Vagina (tissue), 2 donors: ENCODE measurements at places on chromosomes 3 and 15.

DNA sequence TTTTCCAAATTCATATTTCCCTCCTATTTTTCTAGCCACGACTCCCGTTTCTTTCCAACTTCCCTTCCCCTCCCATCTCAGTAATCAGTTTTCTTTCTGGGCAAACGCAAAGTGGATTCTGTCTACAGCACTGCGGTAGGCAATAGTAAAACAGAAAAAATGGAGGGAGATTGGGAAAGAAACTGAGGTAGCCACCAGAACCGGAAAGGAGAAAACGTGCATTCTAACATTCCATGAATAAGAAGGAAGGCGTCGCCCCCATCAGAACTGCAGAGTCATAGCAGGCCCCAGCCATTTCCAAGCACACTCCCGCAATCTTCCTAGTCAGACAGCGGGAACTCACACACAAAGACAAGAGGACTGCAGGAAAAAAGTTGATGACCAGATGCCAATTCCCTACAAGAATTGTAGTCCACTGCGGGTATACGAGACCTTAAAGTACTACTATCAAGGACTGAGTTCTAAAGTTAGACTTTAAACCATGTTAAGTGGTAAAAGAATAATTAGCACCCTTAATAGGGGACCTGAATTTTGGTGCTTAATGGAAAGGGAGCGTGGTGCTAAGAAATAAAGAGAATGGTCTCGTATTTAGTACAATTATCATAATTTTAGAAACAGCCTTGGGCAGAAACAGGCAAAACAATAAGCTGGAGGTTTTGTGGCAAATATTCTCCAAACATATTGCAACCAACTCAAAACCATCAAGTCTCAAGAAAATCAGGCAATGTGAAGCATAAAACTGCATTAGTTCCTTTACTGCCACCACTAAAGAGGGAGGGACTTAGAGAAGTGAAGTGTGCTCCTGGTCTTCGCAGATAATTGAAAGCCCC, 1.4 kb downstream of the PFN2 start:
- DNase-seq = no peak

- no peak for DNase-seq
These were observed 18.5 kb downstream of the GRAMD2A start for GRCh38 chr15:72178976-72179585.

DNA sequence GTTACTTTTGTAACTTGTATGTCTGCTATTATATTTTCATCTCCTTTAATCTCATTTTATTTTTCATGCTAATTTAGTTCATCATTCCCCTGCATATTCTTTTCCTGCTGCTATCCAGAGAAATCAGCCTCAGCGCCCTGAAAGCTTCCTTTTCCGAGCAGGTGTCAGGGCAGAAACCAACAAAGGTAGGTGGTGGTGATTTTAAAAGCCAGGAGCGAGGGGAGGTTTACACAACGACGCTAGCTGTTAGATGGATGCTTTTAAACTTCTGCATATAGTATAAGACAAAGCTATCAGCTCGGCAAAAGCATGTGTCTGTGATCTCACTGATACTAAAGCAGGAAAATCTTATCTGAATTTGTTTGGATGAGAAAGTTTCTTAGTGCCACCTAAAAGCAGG, 75.0 kb downstream of the LRCH3 start:
- DNase-seq = no peak

DNA sequence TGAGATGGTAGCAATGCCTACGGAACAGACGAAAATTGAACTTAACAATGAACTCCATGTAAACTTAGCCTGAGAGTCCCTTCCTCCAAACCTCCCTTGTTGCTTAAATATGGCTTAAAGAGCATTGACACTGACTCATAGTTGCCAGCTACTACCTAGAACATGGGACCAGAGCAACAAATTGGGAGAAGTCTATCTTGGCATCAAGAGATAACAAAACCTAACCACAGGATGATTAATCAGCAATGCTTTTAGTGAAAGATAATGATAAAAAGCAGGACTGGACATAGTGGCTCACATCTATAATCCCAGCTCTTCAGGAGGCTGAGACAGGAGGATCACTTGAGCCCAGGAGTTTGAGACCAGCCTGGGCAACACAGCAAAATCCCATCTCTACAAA, 117.8 kb upstream of the MNS1 start:
- no peak for DNase-seq

DNA sequence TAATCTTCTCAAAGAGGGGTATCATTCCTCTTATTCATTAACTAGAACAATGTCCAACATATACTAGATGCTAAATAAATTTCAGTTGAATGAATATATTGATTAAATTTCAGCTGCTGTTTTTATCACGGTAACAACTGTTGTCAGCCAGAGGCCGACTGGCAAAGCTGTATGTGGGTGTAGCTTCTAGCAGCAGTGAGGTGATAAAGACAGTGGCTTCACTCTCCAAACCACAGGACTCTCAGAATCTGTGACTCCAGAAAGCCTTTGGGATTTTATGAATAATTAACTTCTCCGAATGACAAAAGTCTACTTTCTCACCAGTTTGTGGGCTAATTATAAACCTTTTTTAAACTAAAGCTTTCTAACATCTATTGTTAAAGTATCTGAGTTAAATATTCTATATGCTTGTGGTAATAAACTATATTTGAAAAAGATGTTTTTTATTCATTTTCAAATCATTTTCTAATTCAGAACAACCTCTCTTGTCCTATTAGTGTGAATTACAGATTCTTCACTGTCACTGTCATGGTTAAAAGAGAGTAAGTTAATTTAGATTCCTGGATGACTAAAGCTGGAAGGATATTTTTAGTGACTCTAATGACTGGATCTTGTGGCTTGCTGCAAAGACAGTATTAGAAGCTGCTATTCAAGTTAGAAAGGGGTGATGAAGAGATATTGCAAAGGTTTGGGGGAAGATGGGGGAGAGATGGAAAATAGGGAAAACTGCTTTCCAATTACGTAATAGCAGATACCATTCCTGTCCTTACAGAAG, 796.4 kb upstream of the ARPP21 start:
- DNase-seq = no peak

- no peak for DNase-seq
These were observed 3.2 kb downstream of the SHF start for GRCh38 chr15:45184562-45185041.

GRCh38 chr15:49864251-49864650, 243.4 kb downstream of the DTWD1 start:
- DNase-seq = no peak

DNA sequence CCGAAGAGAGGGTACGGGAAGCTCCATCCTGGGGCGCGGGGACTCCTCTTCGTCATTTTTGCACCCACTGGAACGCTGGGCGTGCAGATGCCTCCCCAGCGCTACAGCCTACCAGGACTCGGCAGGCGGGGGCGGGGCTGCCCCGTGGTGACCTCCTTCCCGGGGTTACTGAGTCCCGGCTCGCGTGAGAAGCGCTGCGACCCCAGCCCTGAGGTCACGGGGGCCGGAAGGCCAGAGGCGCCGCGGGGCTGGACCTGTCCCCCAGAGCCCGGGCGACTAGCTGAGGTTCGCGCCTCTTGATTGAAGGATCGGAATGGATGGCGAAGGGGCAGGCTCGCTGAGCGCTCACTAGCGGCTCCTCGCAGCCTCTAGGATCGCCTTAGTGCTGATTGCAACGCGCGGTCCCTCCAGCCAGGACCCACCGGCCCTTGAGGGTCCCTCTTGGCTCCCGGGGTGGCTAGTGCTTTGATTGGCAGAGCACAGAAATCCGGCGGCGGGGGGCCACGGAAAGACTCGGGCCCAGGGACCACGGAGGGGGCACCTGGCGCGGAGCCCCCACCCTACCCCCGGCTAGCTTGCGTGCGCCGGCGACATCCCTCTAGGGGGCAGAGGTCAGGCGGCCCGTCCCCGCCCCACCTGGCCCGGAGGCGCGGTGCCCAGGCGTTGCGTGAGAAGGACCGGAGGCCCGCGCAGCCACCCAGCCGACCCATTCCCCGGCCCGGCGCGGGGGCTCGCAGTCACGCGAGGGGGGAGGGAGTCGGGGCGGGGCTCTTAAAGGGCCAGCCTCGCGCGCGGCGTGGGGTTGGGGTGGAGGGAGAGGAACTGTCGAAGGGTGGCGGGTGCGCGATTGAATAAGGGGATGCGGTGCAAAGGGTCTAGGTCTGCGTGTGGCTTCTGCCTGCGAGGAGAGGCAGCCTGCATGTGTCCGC, 781 bp upstream of the CYP1A1 start:
- no peak for DNase-seq

DNA sequence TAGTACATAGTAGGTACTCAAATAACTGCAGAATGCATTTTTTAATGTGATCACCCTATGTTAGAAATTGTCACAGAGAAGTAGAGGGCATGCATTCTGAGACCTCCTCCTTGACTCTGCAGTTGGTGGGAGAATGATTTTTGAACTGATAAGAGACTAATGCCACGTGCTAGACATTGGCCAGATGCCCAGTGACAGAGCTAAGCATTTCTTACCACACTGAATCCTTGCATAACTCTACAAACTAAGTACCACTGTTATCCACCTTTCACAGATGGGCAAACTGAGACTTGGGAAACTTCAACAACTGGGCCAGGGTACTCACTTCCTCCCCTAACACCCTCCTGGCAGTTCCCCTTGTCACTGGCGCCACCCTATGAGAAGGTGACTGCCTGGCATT, 33.5 kb upstream of the SPATA12 start:
- no peak for DNase-seq

DNA sequence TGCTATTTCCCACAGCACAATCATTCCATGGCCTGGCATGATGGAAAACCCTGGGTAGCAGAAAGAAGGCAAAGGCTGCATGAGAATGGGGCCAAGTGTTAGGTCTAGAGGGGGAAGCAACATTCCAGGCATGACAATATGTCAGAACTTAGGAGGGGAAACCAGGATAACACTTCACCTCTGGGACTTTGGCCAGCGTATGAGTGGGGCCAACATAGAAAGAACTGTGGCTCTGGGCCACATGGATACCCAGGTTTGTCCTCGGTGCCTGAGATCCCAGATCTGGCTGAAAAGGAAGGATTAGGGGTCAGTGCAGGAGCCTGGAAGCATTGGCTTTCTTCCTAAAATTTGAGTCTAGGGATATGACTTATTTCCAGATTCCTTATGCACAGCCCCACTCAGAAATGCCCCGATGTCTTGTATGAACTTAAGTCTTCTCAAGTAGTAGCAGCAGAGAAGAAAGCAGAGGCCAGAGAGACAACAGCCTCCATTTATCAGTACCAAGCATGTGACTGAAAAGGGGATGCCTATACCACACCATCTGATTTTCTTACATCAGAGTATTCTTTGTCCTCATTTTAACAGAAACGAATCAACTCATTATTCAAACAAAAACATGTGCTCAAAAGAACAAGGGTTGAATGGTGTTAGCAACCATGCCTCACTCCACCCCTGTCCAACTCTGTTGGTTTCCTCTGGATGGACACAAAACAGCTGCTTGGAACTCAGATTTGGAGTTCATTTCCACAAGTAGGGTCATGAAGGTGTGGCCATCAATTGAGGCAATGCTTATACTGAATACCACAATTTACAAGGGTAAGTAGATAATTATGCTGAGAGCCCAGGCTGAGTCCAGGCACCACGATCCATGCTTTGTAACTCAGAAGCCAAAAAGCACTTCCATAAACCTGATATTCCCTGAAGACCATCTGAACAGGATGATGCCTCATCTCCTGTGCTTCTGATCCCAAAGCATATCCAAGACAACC, 43.7 kb upstream of the NDUFB4 start:
- DNase-seq = no peak

DNA sequence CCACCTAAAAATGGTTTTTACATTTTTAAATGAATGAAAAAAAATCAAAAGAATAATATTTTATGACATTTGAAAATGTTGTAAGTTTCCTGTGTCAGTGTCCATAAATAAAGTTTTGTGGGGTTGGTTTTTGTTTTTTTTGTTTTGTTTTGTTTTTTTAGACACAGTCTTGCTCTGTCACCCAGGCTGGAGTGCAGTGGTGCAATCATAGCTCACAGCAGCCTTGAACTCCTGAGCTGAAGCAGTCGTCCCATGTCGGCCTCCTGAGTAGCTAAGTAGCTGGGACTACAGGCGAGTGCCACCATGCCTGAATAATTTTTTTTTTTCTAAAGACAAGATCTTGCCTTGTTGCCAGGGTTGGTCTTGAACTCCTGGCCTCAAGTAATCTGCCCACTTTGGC, 2.8 kb upstream of the GLB1 start:
- no peak for DNase-seq
